ENCODE measurements at places on chromosomes 6 and 20. TPM values are rescaled to one million over a fixed set of nuclear protein-coding genes. Genes with fewer than 3 reads are reported as not detected.

DNA sequence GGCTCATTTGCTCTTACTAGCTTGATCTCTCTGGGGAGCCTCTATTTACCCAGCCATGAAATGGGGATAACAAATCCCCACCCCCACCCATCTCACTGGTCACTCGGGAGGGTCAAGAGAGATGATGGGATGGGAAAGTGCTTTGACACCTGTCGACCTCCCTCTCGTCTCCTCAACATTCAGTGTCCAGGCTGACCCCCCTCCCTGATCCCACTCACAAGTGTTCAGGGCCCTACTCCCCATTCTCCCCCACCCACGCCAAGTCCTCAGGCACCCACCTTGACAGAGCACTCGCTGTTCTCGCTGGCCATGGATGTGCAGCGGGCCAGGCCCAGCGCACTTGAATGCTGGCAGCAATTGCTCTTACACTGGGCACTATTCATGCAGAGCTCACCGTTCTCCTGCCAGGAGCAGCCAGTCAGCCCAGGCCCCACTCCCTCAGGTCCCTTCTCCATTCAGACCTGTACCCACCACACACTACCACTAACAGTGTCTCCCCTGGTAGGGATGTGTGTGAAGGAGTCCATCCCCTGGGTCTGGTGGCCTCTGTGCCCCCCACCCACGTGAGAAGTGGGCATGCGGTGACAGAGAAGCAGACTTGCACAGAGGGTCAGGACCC, 1.6 kb downstream of the CLPS start:
- no peak for DNase-seq

GRCh38 chr6:33272275-33273128, 627 bp downstream of the RPS18 start:
- no peak for DNase-seq

- DNase-seq: no peak
Measured at GRCh38 chr6:134230087-134230700, 87.7 kb downstream of the SGK1 start.

- peak; percentile 65 for DNase-seq
Measured at GRCh38 chr6:30826961-30827342, 57.4 kb upstream of the DDR1 start.

- no peak for DNase-seq
Measured at GRCh38 chr6:153058909-153059308, 56.4 kb upstream of the MTRF1L start.

SLA2 gene
- total RNA-seq: 0.68 TPM

Measured in endodermal cell (in vitro differentiated cells).